HFFc6 (cell line): ENCODE measurements at places on chromosomes 4 and X. TPM values are rescaled to one million over a fixed set of nuclear protein-coding genes. Genes with fewer than 3 reads are reported as not detected.

GRCh38 chr4:82373486-82373815 is 340 bp downstream of the HNRNPD start:
- no peak for DNase-seq

DNA sequence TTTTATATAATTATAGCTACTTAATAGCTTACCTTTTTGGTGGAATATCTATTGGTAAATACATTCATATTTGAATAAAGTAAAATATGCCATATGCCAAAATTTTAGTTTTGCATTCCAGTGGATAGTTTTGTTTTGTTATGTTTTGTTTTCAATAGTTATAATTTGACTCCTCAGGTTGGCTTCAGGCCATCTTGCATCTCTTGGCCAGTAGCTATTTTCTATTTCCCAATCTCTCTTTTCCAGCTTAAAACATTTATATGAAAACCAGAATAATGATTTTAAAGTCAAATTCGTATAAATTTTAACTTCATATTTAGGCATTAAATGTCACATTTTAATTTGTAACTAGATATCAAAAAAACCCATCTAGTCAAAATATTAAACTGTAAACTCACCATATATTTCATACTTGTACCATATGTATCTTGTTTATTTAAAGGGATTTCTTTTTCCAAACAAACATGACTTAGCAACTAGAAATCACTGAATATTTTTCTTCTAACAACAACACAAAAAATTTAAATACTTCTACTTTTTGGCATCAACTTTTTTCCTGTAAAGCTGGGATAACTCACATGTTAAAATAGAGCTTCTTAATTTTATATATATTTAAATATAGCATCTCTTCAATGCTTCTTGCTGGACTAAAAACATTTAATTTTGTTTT is 1209.6 kb downstream of the PCDH7 start:
- DNase-seq = no peak

Gene TLL1
- 0.55 TPM in 1 of 2 replicates, not detected in the other for total RNA-seq

Gene SNCA
- 0.35 TPM in 1 of 3 replicates, not detected in the others for total RNA-seq
